ENCODE measurements at places on chromosomes 3 and 15. TPM values are rescaled to one million over a fixed set of nuclear protein-coding genes. Genes with fewer than 3 reads are reported as not detected.
A peak's percentile ranks its signal among the peaks of the same experiment; 100 is the strongest.

BCL2A1 gene
- 1.00 TPM for total RNA-seq

EOMES gene
- total RNA-seq: 0.76 TPM

HHLA2 gene
- not detected for total RNA-seq

DNA sequence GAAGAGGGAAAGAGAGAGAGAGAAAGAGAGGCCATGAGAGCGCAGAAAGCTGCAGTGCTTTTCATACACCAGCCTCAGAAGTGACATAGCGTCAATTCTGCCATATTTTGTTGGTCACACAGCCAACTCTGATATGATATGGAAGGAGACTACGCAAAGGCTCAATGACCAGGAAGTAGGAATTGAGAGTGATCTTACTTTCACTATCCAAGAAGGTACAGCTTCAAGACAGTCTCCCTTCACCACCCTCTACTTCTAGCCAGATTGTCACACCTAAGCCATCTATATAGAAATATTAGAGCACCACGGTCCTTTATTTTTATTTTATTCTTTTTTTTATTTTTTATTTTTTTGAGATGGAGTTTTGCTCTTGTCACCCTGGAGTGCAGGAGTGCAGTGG lies 21.1 kb downstream of the PARP15 start:
- DNase-seq: no peak

GRCh38 chr3:195265363-195265976 lies 5.5 kb downstream of the XXYLT1 start:
- DNase-seq: no peak

DNA sequence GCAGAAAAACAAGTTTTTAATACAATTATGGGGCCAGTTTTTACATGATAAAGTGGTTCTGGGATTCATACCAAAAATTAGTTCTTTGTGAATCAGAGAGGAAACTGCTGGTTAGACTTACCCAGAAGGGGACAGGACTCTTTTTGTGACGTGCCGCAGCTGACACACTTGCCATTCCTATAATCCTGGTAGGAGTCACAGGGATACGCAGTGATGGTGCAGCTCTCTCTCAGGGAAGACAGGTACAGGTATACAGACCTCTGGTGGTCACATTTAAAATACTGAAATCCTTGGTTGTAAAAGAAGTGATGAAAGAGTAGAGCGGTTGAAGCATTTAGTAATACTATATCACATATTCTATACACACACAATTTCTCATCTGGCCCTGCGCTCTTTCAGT lies 20.2 kb upstream of the TMEM41A start:
- DNase-seq: no peak

DNA sequence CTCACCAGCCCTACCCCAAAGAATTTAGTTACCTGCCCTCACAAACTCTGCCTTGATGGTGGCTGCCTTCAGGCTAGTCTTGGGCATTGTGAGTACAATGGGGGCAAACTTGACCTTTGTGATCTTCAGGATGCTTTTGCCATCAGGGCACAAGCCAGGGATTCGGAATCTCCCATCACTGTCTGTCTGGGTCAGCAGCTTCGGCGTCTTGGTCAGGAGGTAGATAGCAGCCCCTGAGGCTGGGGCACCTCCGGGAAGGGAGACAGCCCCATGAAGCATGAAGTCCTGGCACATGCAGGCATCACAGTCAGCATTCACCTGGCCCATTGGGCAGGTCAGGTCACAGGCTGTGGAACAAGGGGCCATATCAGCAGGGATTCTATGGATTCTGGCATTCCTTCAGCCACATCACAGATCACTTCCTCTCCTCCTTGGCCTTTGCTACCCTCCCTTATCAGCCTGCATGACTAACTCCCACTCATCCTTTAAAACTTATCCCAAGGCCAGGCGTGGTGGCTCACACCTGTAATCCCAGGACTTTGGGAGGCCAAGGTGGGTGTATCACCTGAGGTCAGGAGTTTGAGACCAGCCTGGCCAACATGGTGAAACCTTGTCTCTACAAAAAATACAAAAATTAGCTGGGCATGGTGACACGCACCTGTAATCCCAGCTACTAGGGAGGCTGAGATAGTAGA lies 6.9 kb downstream of the CILP start:
- DNase-seq: no peak

DNA sequence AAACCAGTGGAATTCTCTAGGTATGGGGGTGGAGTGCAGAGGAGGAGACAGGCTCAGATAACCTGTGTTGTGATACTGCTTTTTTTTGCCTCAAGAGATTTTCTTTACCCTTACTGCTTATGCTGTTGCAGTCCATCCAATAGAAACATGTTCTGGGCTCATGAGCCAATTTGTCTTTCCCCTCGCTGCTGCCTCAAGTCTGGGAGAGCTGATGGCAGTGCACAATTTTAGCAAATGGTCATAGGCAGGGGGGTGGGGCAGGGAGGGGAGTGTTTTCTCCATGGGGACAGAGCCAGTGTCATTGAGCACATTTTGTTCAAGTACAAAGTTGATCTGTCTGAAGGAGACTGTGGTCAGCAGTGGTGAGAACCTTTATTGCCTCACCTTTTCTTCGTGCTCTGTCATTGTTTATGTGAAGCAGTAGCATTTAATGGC lies 134.9 kb downstream of the MBNL1 start:
- peak; percentile 61 for DNase-seq

DNA sequence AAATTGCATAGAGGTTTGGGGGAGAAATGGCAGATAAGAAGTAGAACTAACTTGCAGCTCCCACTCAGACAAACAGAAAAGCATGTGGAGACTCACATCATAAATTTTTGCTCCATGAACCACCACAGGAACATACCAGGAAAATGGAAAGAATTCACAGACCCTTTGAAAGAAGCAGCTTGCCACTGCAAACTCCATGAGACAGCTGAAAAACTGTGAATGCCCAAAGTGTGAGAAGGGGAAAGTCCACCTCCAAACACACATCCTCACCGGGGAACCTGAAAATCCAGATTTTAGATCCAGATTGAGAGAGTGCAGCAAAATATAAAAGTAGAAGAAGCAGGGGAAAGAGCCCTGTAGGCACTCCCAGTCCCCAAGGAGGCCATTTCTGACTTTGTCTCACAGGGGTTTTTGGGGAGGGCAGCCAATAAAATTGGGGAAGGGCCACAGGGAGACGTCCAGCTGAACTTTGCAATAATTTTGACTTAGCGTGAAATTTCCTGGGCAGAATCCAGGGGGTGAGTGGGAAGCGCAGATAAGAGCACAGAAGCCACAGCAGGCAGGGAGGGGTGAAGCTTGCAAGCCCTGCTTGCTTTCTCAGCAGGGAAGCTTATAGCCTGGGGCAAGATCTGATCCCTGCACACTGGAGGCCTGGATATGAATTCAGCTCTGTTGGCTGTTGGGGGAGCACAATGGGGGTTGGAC lies 183.4 kb upstream of the UBE2E2 start:
- DNase-seq: no peak

DNA sequence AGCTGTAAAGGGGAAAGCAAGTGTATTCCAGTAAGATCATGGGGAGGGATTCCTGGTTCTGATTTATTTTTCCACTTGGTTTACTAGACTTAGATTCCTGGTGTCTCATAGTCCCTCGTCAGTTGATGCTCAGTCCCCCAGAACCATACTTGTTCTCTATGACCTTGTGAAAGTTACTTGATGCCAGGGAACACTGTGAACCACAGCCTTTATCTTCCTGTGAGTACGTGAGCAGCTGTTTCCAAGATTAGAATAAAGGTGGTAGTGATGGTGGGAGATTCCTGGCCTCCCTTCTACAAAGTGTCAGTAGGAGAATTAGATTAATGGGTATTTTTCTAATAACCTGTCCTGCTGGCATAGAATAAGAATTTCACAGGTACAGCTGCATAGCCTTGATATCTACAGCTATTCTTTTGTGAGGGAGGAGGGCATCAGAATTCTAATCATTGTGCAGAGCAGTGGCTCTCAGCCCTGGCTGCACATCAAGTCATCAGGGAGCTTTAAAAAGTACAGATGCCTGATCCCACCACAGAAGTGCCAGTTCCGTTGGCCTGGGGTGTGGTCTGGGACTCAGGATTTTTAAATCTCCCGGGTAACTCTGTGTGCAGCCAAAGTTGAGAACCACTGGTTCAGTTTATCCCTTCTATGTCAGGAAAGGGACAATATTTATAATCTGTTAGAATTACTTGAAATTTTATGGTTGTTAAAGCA lies 20.0 kb downstream of the GPD1L start:
- DNase-seq: peak; percentile 29

DNA sequence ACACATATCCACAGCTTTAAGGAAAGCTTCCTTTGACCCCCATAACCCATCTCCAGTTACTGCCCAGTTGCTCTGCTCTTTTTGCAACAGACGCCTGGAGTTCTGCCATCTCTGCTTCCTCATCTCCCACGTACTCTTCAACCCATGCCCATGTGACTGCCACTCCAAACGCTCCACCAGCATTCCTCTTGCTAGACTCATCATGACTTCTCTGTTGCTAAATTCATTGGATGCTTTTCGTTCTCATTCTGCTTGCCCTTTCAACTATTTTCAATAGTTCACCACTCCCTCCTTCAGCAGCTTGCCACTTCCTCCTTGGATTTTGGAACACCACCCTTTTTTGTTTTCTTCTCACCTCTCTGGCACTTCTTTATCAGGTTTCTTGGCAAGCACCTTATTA lies 2.7 kb upstream of the KNSTRN start:
- peak; percentile 66 for DNase-seq

DNA sequence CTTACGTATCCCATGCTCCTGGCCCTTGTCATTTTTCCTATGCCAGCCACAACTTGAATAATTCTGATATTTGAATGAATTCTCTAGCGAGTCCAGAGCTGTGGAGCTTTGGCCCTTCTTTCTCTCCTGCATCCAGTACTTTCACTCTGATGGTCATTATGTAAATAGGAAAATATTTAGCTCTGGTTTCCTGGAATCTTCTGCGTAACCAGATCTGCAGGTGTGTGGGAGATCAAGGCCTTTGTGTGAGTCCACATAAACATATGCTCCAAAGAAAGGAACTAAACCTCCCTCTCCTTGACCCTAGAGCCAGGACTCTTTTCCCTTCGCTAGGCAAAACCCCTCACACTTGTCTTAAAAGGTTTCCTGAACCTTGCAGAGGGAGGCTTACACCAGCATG lies 132.5 kb upstream of the THBS1 start:
- DNase-seq: no peak

DNA sequence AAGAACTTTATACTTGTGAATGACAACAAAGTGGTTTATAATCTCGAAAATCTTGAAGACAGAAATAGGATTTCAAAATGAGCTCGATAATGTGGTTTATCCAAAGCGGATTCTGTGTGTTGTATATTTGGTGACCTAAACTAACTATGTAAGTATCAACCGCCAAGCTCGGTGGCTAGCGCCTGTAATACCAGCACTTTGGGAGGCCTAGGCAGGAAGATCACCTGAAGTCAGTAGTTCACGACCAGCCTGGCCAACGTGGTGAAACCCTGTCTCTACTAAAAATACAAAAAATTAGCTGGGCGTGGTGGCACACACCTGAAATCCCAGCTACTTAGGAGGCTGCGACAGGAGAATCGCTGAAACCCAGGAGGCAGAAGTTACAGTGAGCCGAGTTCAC lies 2.2 kb downstream of the ATP13A3 start:
- DNase-seq: no peak

Measured in heart right ventricle (tissue), 16 donors.